NB4 (cell line): ENCODE measurements at places on chromosomes 3 and 15.

DNA sequence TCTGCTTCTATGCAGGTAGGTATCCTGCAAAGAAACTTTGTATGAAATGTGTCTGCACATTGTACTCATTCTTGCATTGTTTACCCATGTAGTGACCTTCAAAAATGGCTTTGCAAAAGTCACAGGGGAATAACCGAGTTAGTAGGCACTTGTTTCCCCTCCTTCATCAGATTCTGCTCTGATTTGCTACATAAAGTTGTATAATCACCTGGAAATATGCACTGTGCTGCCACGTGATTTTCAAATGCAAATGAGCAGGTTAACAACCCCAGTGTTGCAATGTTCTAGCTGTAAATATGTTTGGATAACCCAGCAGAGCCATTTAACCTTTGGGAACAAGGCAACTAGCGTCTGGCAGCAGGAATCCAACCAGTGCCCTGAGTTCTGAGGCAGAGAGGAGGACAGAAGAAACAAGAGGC lies at the start of gene KNG1:
Gene KNG1 (plus strand): TSS at position 321 of the 419 bp plus-strand sequence. CDS start 184 bp downstream, outside the sequence.
- no peak for DNase-seq

- DNase-seq: no peak
These were observed 241.0 kb downstream of the NSUN3 start for GRCh38 chr3:94303897-94304296.

GRCh38 chr3:141426404-141427034 lies 58.2 kb downstream of the ZBTB38 start:
- no peak for DNase-seq

- DNase-seq: no peak
These were observed 42.2 kb downstream of the SPSB4 start for GRCh38 chr3:141093397-141093796.

DNA sequence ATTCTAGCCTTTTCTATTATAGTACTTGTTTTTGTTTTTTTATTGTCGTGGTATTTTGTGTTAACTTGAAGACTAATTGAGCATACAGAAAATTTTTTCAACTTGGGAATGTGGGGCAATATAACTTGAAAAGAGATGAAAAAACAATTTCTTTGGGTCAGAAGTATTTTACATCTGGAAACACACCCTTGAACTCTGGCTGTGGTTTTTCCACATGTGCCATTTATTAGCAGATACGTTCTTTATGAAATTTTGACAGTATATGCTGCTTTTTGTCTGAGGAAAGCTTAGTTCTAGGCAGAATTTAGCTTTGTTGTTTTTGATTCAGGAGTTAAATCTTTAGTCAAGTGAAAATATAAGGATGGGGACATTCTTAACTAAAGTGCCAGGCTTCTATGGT lies 44.7 kb downstream of the TCF12 start:
- DNase-seq: no peak

DNA sequence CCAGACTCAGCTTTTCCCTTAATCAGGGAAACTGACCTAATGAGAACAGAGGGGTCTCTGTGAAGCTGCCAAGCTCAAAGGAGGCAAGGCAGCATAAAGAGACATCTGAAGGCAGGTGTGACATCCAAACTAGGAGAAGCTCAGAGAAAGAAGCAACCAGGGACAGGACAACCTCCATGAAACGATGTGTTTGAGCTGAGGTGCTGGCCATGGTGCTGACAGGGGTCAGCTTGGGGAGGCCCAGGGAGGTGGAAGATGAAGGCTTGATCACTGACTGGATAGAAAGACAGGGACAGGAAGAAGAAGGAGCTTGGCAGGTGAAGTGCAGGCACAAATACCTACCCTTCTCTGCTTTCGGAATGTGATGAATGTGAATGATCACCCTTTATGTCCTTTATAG lies 179.5 kb upstream of the NSMCE3 start:
- peak; percentile 12 for DNase-seq

GRCh38 chr3:171306631-171307030 lies 153.6 kb downstream of the TNIK start:
- no peak for DNase-seq

GRCh38 chr3:129197321-129197720 lies 13.6 kb upstream of the CNBP start:
- DNase-seq: no peak

GRCh38 chr3:171261487-171261886 lies 198.7 kb downstream of the TNIK start:
- DNase-seq: no peak

- DNase-seq: no peak
These were observed 505.1 kb downstream of the MECOM start for GRCh38 chr3:169158379-169158778.

- DNase-seq: no peak
These were observed 12.9 kb downstream of the LOXL1 start for GRCh38 chr15:73939138-73939537.
